ENCODE measurements at places on chromosomes 1 and 21.

DNA sequence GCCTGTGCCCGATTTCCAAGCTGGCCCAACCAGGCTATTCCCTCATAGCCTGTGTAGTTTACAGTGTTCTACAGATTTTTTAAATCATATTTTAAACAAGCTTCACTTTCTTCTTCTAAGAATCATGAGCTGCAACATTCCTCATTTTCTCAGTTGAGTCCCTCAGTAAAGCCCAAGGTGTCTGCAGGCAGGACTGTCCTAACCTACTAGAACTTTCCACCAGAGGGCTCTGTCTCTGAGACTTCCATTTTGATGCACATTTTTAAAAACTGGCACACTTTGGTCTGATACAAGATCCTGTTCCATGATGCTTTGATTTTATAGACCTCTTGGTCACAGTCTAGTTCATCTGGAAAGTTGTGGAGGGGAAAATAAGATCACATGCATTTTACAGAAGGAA lies 21.6 kb upstream of the SLAMF6 start:
- DNase-seq = no peak

GRCh38 chr1:162942916-162943559 lies 82.1 kb upstream of the CCDC190 start:
- no peak for DNase-seq

DNA sequence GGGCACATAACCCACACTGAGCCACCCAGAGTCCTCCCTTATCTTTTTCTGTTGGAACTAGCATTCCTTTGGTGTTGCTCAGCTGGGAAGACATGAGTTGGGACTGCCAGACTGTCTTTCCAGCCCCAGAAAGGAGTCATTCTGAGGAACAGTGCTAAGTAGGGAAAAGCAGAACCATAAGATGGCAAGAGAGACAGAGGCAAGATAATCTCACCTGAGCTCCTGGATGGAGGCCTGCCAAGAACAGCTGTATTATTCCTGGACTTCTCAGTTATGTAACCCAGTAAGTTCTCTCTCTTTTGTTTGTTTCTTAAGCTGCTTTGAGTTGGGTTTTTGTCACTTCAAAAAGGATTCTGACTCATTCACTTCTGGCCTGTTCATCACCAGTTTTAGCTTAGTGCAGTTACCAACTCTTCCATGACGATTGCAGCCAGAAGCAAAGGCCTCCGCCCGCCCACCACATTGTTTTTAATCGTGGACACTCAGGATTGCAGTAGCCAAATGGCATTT lies 134.4 kb downstream of the OMA1 start:
- DNase-seq = no peak

GRCh38 chr1:226958300-226958699 lies 18.2 kb downstream of the COQ8A start:
- no peak for DNase-seq

DNA sequence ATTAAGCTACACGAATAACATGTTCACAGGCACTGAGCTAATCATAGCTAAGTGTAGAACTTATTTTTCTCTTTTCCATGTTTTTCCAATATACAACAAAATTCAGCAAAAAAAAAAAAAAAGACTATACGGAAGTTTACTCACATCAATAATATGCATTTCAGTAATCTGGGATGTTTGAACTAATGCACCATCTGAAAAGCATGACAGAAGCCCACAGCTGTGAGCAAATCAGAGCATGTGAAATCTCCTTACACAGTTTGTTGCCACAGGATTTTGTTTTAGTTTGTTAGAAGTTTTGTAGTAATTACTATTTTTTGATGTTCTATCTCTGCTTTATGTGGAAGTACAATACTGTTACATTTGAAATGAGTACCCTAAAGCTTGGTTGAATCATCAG lies 1051.7 kb downstream of the TTLL7 start:
- DNase-seq = no peak

- DNase-seq = no peak
Observed at GRCh38 chr1:92031281-92032110, 1.7 kb downstream of the EPHX4 start.

GRCh38 chr1:83828456-83828855 lies 170.5 kb downstream of the TTLL7 start:
- no peak for DNase-seq

- DNase-seq = no peak
Observed at GRCh38 chr1:11320153-11320936, 47.3 kb downstream of the UBIAD1 start.

All from vagina (tissue), 2 donors.